Hippocampal formation (tissue), 2 donors: ENCODE measurements at places on chromosomes 13 and 19.

DNA sequence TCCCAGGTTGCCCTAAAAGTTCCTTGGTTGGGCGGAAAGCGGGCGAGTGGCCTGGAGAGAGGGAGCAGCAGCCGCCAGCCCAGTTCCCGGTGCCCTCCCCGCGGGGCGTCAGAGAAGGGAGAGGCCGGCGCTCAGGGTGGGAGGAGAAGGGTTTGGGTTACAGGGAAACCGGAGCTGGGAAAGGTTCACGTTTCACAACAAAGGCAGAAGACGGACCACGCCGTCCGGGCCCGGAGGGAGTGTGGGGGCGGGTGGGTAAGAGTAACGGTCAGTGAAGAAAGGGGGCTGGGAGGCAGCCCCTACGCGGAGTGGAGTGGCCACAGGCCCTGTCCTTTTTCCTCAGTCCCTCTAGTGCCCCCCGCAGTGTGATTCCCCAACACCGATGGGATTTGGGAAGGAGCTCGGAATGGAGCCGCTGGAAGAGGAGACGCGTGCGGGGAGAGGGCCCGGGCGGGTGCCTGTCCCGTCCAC is 1.6 kb downstream of the SIX5 start:
- no peak for DNase-seq

GRCh38 chr19:3123088-3123721 is 12.6 kb upstream of the GNA15 start:
- DNase-seq: no peak

- no peak for DNase-seq
Measured at GRCh38 chr13:31195616-31196015, 4.2 kb upstream of the B3GLCT start.

DNA sequence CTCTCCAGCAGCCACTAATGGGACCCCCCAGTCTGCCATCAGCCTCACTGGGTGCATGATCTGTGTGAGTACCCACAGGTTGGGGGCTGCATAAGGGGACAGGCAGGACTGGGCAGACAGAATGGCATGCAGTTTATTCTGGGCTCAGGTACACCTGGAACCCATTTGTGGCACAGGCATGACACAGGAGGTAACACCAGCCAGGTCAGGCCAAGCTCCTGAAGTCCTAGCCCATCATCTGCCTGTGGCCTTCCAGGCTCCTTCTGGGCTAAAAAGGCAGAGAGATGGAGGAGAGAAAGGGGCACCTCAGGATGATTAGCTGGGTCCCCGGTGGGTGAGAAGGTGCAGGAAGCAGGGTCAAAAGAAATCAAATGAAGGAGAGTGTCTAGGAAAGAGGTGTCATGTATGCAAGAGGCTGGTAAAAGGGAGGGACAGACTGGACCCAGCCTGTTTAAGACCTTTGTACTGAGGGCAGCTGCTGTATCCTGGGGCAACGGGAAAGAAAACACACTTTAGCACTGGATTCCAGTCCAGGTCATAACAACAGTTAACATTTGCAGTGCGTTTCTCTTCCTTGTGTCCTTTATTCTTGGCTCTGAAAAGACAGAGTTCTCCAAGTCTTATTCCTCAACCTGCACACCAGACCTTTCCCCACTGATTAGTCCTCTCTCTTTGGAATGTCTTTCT is 20.2 kb upstream of the DGKH start:
- DNase-seq: no peak

DNA sequence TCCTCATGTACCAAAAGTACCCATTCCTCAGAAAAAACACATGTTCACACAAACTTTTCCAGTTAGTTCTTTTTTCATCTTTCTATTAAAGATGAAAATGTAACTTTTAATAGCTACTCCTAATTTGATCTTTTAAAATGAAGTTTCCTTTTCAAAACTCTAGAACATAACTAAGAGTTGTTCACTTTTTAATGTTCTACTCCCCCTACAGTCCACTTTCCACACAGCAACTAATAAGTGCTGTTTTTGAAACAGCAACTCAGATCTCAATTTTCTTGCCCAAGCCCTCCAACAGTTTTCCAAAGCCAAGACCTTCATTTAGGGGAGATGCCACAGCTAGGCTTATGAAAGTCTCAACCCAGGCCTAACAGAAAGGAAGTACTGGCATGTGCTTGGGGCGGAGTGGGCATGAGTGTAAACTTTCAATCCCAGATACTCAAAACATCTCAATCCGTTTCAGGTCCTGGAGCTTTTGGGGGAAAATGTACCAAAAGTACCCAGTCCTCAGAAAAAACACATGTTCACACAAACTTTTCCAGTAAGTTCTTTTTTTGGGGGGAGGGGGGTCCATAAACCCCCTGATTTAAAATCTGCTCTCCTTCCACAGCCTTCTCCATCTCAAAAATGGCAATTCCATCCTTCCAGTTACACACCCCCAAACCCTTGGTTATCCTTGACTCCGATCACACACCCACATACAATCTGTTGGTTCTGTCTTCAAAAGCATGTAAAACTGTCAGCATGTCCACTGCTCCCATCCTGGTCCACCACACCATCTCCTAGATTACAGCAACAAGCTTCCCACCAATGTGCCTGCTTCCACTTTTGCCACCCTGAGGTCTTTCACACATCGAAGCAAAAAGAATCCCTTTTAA is 2.0 kb downstream of the FBL start:
- peak; percentile 19 for DNase-seq

DNA sequence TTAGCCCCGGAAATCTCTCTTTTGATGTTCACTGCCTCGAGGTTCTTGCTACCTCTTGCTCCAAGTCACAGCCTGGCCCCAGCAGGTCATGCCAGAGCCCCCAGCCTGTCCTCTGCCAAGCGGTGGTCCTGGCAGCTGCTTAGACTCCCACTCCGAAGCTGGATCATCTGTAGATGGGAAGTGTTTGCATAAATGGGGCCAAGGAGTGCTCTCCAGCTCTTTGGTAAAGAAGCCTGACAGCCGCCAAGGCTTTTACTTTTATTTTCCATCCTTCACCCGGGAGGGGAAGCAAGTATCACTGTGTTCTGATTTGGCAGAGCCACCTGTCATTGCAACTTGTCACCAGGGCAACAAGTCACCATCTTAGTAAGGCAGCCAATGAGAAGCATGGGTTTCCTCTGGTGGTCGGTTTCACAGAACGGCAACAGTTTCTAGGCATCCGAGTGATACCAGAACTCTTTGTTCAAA is 10.6 kb upstream of the RETN start:
- no peak for DNase-seq

- DNase-seq: no peak
Measured at GRCh38 chr19:49861541-49862378, 5.6 kb downstream of the PNKP start.

DNA sequence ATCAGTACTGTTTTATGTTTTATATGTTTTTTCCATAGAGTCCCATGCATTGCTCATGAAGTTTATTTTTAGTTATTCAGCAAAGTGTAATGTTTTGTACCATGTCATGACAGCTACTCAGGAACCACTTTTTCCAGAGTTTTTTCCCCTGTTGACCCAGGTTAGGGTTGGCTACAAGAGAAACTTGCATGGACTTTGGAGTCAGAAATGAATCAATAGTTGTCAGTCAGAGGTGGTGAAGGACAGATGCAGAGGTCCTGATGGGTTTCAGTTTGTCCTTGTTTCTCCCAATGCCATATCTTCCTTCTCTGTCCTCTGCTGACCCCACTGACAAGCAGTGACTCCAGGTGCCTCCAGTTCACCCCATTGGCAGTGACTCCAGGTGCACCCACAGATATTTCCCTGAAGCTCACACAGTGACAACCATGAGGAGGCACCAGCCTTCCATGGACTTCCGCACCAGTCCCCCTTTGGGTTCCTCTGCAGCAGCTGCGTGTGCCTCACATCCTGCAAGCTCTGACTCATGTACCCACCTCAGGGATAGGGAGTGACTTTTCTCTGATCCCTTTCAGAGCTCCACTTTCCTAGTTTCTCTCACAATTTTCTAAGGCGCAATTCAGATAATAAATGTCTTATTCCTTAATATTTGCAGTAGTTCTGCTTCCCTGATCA is 92.1 kb downstream of the AKAP11 start:
- no peak for DNase-seq

- no peak for DNase-seq
Measured at GRCh38 chr13:94656766-94657165, 55.1 kb downstream of the GPR180 start.

DNA sequence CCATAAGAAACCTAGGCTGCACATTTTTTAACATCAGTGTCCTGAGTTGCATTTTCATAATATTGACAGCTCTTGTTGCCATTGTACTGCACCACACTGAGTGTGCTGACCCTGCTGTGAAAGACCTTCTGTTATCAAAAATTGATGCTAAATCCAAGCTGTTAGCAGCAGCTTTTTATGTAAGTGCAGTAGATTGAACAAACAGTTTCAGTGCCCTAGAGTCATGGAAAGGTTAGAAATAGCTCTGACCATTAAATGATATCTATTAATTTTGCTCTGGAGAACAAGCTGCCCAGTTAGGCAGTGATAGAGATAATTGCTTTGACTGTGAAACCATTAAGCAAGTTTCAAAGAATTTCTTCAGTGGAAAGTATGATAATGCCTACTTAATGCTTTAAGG is 1289.2 kb upstream of the PCDH20 start:
- no peak for DNase-seq

- no peak for DNase-seq
Measured at GRCh38 chr13:33150126-33150525, 133.9 kb downstream of the KL start.

- DNase-seq: no peak
Measured at GRCh38 chr13:100480676-100481075, 107.9 kb downstream of the GGACT start.

- peak; percentile 75 for DNase-seq
Measured at GRCh38 chr19:10501971-10502523, 1.1 kb downstream of the KEAP1 start.

GRCh38 chr13:102440259-102440936 is 38.5 kb upstream of the FGF14 start:
- DNase-seq: no peak

DNA sequence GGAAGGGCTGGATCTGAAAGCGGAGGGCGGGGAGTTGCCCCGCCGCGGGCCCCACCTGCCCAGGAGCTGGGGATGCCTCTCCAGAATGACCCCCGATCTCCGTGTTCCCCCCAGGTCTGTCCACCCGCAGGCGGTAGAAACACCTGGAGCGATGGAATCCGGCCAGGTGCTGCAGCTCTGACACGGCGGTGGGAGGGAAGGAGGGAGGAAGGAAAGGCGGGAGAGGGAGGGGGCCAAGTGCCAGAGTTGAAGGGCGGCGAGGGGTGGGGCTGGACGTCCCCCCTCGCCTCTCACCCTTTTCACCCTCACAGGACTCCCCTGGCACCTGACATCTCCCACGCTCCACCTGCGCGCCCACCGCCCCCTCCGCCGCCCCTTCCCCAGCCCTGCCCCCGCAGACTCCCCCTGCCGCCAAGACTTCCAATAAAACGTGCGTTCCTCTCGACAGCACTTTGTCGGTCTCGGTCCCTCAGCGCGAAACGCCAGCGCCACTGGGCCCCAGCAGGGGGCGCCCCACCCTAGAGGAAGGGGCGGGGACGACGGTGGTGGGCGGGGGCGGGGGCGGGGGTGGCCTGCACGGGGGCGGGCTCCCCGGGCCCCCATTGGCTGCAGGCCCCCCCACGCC is 337 bp upstream of the FXYD7 start:
- no peak for DNase-seq

DNA sequence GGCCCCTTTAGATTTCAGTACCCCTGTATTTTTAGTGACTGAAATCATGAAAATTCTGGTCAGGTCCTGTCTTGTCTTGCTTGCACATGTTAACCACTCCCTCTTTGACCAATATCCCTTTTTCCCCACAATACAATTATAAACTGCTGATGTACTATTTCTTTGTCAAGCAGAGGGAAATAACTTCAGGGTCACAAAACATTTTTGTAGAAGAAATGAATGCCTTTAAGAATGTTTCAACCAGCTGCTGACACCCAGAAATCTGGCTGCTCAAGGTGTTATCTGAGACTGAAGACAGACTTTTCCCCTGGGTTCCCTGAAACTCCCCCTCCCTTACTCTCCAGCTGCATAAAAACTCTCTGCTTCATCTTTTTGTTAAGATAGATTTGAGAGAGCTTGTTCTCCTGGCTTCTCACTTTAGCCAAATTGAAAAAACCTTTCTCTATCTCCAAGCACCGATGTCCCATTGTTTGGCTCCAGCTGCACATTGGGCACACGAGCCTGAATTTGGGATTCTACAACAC is 18.4 kb upstream of the ACOD1 start:
- no peak for DNase-seq

DNA sequence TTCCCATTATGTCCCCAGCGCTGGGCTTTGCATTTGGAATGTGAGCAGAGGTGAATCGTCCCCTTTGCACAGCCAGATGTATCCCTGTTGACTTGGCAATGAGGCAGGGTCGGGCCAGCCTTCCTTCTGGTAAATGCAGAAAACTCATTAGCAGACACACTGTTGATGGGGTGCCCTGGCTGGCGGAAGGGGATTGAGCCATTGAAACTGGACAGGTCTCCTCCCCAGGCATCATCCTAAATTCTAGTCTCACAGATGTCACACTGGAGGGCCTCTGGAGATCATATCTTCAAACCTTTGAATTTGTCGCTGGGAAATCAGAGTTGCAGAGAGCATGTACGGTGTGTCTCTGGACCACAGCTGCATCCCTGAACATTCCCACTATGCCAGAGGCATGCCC is 219.5 kb upstream of the TSHZ3 start:
- DNase-seq: no peak

- no peak for DNase-seq
Measured at GRCh38 chr13:79501538-79502232, 20.7 kb downstream of the NDFIP2 start.

DNA sequence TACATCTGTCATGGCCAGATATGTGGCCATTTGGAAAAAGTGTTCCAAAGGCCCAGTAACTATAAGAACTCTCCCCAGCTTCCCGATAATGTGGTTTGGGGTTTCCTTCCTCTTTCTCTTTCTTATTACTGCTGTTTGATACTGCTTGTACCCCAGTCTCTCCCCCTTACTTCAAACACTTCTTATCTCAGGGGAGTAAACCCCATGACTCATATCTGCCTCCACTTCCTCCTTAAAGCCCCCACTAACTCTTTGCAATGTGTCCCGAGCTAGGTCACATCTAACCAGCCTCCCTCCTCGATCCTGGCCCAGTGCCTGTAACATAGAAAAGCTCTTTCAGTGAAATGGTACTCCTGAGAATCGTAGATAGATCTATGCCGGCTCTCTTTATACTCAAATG is 82.4 kb upstream of the STARD13 start:
- no peak for DNase-seq

GRCh38 chr13:31731921-31732320 is 7.4 kb upstream of the RXFP2 start:
- no peak for DNase-seq
